Small intestine (tissue), 16 donors: ENCODE measurements at places on chromosomes 2 and 18. TPM values are rescaled to one million over a fixed set of nuclear protein-coding genes. Genes with fewer than 3 reads are reported as not detected.
A peak's percentile ranks its signal among the peaks of the same experiment; 100 is the strongest.

DNA sequence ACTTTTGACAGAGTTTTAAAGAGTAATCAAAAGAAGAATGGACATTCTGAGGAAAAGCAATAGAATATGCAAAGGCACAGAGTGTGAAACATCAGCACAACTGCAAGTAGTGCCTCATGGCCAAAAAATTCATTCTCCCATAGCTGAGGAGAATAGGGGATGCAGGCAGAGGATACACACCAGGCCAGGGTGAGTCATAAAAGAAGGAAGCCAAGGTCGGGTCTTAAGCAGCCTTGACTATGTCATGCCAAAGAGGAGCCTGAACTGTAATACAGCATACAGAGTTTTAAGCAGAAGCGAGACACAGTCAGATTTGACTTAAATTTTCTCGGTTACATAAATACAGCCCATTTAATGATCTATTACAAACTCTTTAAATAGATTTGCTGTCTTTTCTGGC lies 165.0 kb downstream of the LNPK start:
- no peak for DNase-seq

GRCh38 chr2:239827523-239827890 lies 197.6 kb downstream of the NDUFA10 start:
- DNase-seq = no peak

DNA sequence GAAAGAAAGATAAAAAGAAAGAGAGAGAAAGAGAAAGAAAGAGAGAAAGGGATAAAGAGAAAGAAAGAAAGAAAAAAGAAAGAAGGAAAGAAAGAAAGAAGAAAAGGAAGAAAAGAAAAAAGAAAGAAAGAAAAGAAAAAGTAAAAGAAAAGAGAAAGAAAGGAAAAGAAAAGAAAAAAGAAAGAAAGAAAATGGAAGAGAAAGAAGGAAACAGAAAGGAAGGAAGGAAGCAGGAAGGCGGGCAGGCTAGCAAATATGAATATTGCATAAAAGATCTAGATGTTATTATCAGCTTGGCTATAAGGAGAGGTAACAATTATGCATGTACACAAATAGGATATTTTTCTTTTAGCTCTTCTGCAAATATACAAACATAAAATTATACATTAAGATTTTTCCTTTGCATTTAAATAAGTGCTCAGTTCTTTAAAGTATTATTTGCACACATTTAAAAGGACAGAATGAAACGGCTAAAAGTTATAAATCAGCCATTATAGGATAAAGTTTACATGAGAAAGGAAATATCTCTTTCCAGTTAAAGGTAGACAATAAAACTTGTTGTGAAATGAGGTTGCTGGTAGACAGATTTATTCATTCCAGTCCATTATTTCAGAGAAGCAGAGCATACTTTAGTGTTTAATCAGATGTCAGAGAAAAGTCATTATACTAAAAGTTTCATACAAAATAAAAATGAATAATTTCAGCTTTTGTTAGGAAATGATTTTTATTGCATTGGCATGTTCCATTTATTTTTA lies 511.4 kb downstream of the KCNJ3 start:
- no peak for DNase-seq

DNA sequence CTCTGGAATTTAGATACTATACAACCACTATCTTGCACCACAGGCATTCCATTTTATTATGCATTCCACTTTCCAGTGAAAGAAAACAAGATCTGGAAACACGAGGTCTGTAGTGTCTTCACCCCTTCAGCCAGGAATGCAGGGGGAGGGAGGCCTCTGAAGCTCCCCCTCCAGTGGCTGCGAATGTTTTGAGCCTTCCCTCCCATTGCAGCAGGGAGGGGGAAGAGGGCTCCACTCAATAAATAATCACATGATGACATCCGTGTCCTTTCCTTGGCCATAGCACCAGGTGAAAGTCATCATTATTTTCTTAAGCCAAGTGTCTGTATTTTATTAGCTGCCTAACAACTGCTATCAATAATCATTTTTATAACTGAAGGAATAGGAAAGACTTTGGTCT lies 38.6 kb downstream of the ALPK2 start:
- no peak for DNase-seq

- DNase-seq = no peak
These were observed 224.0 kb upstream of the KCNH7 start for GRCh38 chr2:163062524-163062923.

GRCh38 chr2:173161040-173161439 lies 85.4 kb downstream of the MAP3K20 start:
- no peak for DNase-seq

DNA sequence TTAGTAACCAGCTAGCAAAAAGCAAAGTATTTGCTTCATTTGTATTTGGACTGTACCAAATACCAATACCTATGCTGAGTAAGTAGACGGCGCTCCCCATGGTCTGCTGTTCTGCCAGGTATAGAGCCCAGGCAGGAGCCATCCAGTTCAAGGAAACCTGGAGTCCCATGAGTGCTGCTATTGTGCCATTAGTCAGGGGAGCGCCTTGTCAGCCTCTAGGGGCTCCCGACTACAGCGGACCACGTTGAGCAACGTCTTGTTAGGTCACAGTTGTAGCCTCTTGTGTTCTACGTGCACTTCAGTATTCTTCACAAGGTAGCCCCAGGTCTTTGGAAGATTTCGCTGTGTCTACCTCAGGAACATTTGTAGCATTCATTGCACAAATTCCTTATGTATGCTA lies 21.6 kb upstream of the SLC9A2 start:
- DNase-seq = no peak

GRCh38 chr2:40480596-40480995 lies 28.7 kb upstream of the SLC8A1 start:
- DNase-seq = no peak

GRCh38 chr18:52572036-52573000 lies 232.3 kb downstream of the DCC start:
- DNase-seq = no peak

DNA sequence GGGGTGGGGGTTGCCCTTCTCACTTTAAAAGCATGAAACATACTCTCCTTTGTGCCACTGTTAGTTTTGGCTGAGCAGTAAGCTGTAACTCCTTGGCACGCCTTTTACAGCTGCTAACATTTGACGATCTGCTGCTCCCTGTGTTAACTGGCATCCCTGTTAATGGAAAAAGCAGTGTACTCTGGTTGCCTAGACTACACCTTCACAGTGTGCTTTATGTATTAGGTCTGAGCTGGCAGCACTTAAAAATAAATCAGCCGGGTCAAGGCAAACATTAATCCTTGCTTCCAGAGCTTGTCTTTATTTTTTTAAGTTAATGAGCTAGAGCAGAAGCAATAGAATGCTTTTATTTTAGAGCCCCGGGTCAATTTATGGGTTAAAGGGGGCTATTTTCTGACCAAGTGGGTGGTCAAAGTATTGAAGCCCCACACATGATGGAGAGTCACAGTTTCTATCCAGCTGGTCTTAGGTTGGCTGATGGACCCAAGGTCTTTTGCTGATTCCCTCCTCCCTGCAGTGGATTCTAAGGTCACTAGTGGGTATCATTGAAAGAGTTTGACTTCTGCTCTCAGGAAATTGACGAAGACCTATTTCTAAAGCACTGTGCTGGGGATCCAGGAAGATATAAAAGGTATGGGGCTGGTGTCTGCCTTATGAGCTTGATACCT lies 54.5 kb downstream of the CFAP221 start:
- peak; percentile 14 for DNase-seq

DNA sequence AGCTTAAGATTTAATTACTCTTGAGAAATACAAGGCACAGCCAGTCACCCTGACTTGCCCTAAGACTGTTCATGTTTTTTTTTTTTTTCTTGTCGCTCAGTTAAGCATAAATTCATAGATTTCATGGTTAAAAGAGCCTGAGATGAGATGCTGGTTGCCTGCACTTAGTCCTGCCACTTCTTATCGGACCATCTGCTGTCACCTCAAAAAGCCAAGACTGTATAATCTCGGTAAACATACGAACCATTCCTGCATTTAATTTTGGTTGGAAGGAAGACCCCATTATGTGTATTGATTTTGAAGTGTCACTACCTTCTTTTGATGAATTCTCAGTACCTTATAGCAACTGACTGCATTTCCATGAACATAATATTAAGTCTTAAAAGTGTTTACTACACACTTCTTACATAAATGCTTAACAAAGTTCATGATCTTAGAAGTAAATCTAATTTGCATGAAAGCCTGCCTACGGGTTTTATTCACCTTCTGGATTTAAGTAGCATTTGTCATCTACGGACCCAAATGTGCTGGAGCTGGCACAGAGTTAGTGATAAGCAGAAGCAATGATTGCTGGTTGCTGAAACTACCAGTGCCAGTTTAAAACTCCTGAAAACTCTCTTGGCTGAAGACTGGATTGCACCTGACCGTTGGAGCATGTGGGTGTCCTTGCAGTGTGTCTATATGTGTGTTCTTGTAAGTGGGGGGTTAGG lies 843.4 kb downstream of the TMEM182 start:
- no peak for DNase-seq

DNA sequence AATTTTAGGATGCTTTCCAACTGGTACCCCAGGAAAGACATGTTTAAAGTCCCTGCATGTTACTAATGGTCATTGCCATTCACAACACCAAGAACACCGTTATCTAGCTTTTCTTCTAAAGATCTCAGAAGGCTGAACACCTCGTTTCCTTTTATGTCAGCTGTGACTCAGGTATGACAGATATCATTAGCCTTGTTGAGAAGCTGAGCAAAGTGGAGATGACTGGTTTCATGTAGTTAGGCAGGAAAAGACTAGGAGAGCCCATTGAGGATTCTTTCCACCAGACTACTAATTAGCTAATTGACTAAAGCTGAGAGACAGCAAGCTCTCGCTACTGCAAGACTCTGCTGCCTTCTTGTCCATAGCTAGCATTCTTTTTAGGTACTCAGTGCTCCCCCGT lies 32.0 kb upstream of the ARL5A start:
- DNase-seq = no peak

DNA sequence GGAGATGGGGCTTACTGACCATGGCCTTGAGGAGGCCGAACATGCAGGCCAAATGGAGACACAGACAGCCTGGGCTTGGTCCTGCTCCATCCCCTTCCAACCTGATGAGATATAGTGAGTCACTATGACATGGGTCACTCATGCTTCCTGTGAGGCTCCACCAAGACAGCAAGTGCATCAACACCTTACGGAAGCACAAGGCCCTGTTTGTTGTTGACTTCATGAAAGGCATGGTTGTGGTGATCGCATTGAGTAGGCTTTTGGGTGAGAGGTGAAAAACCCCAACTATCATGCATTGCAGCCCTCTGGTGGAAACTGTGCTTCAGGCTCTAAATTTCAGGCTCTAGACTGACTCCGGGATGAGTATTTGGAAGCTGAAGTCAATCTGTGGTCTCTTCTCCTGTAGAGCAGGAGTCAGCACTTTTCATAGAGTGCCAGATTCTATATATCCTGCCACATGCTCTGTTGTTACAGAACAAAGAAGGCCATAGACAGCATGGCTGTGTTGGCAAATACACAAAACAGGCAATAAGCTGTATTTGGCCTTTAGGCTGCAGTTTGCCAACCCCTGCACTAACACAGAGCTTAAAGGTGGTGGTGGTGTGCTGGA lies 10.1 kb downstream of the IL37 start:
- DNase-seq = no peak

DNA sequence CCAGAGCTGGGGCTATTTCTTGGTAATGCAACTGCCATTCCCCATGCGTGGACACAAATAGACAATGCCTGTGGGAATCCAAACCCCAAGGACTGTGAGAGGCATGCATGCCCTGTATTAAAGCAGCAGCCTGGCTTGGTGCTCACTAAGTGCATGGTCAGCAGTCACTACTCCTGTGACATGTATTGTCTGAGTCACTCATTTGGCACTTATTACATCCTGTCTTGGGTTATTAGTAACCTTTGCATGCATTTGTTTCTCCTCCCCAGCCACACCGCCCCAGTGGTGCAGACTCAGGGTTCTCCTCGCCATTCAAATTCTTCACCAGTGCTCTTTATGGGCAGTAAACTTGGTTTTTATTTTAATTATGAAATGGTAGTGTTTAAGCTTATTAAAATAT lies 30.2 kb downstream of the PRKCE start:
- DNase-seq = peak; percentile 76

- no peak for DNase-seq
These were observed 20.8 kb downstream of the RASGRP3 start for GRCh38 chr2:33497221-33497650.

- DNase-seq = no peak
These were observed 13.6 kb upstream of the IL1RN start for GRCh38 chr2:113113807-113114206.

DNA sequence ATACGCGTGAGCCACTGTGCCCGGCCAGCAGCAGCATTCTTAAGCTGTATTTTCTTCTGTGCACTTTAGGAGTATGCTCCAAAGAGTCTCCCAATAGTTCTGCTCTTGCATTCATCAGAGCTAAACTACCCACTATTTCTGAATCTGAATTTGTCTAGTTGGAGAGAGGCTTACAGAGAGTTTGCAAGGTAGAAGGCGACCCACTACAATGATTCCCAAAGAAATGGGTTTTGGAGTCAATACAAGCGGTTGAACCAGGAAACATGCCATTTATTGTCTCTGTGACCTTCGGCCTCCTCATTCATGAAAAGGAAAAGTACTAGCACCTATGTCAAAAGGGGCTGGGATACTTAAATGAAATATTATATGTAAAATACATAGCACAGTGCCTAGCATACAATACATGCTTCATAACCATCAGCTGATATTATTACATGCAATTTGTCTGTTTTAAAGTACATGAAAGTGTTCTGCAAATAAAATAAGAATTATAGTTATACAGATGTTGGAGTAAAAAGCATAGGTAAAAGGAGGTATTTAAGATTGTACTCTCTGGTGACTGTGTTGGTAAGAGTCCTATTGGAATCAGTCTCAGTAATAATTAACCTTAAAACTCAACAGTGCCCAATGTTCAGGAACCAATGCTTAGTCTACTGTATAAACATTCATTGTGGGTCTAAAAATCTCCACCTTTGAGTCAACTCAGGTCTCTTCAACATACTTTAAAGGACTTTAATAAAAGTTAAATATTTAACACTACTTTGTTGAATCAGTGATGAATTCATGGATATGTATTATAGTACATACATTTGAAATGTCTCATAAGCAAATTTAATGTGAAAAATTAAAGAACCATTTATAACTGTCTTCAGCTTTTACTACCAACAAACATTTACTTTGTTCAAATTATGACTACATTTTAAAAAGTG lies 89.8 kb upstream of the GRB14 start:
- peak; percentile 89 for DNase-seq

- no peak for DNase-seq
These were observed 282.7 kb upstream of the MAP2 start for GRCh38 chr2:209141142-209141541.

DNA sequence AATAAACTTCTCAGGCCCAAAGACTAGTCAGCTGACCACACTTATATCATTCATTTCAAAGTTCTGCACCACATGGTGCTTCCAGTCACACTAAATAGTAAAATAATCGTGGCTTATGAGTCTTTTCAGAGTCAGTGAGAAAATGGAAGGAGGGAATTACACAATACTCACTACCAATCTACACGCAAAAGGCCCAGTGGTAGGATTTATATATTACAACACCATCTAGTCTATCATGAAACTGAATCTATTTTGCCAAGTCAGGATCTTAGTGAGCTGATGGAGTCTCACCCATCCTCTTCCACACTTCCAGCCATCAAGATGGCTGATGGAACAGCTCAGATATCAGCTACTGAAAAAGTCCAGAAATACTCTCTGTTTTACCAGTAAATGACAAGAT lies 21.9 kb downstream of the INO80D start:
- no peak for DNase-seq

- peak; percentile 59 for DNase-seq
These were observed 43.1 kb upstream of the EML4 start for GRCh38 chr2:42125841-42126594.

- DNase-seq = no peak
These were observed 185.8 kb upstream of the ID2 start for GRCh38 chr2:8496079-8496478.

The TGFA gene
- 8.9 TPM for polyA plus RNA-seq

The GREB1L gene
- polyA plus RNA-seq = 0.52 TPM

The FNDC4 gene
- not detected for polyA plus RNA-seq

The EGR4 gene
- 0.04 TPM for polyA plus RNA-seq

The KYNU gene
- 0.67 TPM for polyA plus RNA-seq

The GCG gene
- 15.5 TPM for polyA plus RNA-seq
